ENCODE measurements at places on chromosomes 12 and 14.

DNA sequence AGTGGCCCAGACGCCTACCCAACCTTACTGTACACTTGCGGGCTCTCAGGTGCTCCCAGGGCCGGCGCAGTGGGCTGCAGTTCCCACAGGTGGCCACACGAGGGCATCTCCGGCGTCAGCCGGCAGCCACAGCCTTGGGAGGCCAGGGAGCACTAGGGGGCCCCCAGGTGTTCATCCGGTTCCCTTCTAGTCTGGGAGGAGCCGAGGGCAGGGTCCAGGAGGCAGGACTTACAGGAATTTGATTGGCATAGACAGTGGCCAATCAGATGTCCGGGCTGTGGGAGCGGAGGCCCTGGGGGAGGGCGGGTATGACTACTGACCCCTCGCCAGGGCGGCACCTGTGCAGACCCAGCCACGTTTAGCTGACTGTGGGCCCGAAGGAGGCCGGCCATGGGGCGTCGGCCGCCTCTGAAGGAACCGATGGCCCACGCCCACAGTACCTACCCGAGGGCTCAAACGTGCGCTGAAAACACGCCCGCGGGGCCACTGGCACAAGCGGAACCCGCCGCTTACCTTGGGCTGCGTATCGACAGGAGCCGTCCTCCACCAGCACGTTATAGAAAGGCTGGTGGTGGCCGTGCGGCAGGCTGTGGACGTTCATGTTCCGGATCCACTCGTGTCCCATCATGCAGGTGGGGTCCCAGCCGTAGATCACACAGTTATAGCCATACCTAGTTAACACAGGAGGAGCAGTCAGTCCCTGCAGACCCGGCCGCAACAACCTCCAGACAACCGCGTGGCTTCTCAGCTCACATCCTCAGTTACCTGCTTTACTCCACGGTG, 34.8 kb downstream of the FBXO21 start:
- peak; percentile 55 for DNase-seq

- DNase-seq, result no peak
Observed at GRCh38 chr12:114847441-114848035, 163.6 kb upstream of the TBX3 start.

DNA sequence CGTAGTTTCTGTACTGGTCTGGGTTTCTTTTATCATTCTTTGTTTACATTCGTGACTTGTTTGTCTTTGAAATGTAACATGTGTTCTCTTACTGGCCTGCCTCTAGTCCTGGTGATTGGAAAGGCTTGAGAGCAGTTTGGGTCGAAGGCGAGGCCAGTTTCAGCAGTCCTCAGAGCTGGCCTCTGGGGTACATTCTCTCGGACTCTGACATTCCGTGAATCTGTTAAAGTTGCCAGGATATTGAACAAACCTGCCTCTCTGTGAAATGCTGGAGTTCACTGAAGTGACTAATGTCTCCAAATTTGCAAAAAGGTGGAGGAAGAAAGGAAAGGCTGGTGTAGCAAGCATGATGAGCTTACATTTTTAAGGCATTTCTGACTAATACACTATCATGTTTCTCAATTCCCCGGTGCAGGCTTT, 1.5 kb downstream of the PLEKHA5 start:
- no peak for DNase-seq

DNA sequence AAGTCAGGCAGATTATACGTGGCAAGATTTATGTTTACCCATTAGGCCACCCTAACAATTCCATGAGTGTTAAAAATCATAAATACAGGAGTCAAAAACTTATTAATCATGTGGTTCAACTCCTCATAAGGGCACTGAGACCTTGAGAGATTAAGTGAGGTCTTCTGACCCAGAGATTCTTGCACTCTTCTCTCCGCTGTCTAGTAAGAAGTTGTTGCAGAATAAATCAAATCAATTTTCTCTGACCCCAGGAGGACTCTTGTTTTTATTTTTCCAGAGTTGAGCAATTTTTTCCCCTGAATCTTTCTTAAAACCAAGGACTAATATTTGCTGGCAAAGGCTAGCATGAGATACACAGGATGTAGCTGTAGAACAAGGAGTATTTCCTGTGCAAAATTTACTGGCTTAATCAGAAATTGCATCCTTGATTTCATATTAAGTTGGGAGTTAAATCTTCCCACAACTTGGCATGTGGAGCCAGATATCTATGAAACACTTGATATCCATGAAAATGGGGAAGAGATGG, 90.9 kb upstream of the PTHLH start:
- no peak for DNase-seq

DNA sequence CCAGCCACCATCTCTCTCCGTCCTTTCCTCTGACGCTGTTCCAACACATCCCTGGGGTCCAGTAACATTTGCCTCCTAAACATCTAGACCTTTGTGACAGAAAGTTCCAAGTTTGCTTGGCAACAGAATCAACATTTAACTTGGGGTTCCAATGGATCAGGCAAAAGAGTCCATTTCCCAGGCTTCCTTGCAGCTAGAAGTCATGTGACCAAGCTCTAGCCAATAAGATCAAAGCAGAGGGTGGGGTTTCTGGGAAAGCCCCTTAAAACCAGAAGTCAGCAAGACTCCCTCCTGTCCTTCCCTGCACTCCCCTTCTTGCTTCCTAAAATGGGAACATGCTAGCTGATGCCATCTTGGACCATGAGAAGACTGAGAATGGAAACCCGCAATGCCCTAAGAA, 14.7 kb downstream of the FOXN3 start:
- DNase-seq, result no peak

- DNase-seq, result no peak
Observed at GRCh38 chr14:100587086-100587762, at the start of gene BEGAIN. BEGAIN (minus strand) TSS chr14:100587417; CDS start chr14:100587290, 127 bp downstream.

DNA sequence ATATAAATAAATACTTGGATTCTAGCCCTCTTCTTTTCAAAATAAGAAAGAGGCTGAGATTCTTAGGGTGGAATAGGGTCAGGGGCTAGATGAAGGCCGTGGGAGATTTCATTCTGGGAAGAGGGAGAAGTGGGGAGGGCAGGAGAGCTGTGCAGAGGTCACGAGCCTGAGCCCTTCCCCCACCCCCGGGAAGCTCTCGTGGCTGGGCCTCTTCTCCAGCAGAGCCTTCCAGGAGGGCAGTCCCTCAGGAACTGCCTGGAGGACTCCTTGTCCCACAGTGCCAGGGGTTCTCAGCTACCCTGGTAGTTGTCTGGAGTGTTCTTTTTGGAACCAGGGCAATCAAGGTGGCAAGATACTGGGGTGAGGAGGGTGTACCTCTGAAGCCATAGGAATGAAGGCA, 94.0 kb downstream of the ESR2 start:
- DNase-seq, result no peak

DNA sequence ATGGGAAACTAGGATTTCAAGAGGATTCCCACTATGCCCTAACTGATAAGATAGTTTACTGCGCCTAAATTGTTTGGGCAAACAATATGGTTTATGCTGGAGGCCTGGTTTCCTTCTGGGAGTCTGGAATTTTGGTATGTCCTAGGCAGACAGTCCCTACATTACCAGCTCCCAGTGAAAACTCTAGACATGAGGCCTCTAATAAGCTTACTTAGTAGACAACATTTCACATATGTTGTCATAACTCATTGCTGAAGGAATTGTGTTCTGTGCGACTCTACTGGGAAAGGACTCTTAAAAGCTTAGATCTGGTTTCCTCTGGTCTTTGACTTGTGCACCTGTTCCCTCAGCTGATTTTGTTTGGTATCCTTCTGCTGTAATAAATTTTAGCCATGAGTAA, 18.0 kb upstream of the PRPF39 start:
- DNase-seq, result no peak

GRCh38 chr14:92463141-92463540, 50.4 kb upstream of the RIN3 start:
- DNase-seq, result peak; percentile 2

DNA sequence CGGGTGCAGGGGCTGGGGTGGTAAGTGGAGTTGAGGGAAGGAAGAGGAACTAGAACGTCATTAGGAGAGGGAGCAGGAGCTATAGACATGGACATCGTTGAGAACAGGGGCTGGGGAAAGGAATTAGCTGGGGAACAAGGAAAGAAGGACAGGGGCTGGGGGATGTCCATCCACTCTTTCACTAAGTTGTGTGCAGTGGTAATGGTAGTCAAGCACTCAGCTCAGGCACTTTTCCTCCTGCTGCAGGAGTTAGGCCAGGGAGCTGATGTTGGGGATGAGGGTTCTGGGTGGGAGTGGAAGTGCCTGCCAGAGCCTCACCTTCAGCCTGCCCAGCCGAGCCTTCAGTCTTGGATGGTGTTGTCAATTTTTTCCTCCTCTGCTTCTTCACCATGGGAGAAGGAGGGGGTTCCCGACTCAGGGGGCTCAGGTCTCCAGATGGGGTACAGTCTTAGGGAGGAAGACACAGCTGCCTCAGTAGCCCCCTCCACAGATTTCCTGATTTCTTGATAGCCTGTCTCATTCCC, 9.2 kb downstream of the AGAP2 start:
- no peak for DNase-seq

- no peak for DNase-seq
Observed at GRCh38 chr12:25886396-25886795, 72.1 kb upstream of the RASSF8 start.

GRCh38 chr12:5467931-5468330, 36.0 kb downstream of the NTF3 start:
- no peak for DNase-seq

GRCh38 chr12:89140602-89141238, 211.6 kb downstream of the DUSP6 start:
- no peak for DNase-seq

DNA sequence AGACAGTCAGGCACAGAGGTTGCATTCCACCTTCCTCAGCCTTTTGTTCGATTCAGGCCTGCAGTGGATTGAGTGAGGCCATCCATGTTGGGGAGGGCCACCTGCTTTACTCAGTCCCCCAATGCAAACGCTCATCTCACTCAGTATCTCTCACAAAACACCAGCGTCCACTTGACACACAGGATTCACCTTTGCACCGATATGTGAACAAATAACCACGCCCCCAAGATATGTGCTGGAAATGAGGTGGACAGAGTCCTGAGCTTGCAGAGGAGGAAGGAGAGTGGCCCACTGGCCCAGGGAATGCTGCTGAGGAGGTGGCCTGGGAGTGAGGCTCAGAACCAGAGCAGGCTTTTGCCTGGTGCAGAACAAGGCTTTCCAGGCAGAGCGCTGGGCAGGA, 60.7 kb downstream of the DNAH10 start:
- no peak for DNase-seq

DNA sequence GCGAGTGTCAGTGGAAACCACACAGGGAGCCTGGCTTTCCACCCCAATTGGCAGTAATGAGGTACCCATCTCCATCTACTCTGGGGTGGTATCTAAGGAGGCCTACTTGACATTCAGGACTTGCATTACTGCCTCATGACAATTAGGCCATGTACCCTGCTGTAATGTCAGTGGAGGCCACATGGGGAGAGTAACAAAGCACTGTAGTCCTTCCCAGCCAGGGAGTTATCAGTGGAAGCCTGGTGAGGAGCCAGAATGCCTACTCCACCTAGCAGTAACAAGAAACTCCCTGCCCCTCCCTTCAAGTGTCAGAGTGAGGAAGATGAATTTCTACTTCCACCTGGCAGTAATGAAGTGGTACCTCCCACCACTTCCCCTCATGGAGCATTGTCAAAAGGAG, 12.5 kb downstream of the TIMM9 start:
- no peak for DNase-seq

DNA sequence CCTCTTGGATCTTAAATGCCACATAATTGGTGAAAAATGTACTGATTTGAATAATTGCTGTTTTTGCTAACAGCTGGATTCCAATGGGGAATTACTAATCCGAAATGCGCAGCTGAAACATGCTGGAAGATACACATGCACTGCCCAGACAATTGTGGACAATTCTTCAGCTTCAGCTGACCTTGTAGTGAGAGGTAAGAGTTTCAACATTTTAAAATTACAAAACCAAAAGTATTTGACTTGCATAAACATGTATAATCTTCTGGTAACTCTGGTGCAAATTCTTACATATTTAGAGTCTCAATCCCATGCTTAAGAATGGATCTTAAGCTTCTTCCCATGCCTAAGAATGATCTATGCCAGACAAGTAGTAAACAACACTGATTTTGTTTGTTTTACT, 229.1 kb upstream of the PDZRN4 start:
- no peak for DNase-seq

DNA sequence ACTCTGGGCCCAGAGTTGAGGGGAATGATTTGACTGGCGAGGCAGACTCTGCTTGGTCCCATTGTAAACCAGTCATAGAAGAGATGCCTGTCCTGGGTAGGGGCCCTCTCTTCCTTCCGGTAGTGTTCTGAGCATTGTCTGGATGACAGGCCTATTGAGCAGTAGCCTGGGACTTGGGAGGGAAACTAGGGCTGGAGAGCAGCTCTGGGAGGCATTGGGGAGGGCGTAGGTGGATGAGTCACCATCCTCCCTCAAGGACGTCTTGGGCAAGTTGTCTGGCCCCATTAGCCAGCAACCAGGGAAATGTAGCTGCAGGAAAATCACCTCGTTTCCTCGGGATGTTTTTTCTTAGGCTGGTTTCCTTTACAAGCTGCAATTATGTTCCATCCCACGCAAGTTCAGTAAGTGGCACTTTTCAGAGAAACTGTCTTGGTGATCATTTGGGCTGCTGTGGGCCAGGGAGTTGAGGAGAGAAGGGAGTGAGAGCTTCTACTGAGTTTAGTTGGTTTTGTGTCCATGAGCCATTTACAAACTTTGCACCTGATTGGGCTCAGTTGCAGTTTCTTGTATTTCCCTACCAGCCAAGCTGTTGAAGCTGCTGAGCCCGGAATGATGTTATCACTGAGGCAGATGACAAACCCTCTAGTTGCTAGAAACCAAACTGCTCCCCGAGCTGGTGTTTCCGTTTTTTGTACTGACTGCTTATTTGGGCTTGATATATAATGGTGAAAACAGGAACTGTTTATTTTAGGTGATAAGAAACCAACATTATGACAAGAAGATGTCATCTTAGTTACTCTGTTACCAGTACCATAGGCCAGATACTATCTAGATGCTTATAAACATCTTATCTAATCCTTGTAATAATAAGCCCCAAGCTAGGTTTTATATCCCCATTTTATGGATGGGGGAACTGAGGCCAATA, 147.6 kb downstream of the CHST11 start:
- DNase-seq, result peak; percentile 17

- DNase-seq, result no peak
Observed at GRCh38 chr12:16012117-16012516, 101.0 kb downstream of the DERA start.

DNA sequence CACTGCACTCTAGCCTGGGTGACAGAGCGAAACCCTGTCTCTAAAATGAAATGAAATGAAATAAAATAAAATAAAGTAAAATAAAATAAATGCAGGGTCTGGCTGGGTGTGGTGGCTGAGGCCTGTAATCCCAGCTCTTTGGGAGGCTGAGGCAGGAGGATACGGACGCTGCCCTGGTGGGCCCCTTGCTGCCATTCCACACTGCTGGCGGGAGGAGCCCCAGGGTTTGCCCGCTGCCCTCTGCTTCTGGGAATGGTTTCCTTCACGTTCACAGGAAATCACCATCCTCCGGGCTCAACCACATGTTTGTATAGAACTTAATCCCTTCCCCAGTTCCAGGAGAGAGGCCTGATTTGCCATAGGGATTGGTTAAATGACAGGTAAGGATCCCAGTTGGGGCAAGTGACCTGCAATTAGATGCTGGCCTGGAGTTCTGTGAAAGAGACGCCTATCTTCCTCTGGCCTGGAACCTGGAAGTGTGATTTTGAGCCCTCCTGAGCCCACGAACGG, 29.3 kb downstream of the CALM1 start:
- no peak for DNase-seq

GRCh38 chr14:99225436-99226203, 46.4 kb downstream of the BCL11B start:
- DNase-seq, result no peak

GRCh38 chr14:83975841-83976770, 1553.8 kb upstream of the FLRT2 start:
- DNase-seq, result no peak
